ENCODE measurements at places on chromosomes 13 and 19.

GRCh38 chr19:13155472-13156359 lies 5.5 kb downstream of the IER2 start:
- peak; percentile 86 for DNase-seq

DNA sequence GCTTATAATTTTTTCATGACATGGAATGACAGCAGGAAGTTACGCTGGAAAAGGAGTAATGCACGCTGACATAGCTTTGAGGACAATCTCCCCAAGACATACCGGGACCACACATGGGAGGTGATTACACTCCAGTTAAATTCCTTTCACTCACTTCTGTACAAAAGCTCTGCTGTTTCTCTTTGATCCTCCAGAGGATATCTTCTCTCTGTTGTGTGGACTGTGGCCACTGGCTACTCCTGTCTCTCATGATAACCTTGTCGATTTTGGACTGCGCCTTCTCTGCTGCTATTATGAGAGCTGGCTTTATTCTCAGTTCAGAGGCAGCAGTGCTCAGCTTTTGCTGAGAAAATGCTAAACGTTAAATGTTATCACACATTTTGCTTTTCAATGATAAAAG lies 464.6 kb downstream of the FGF9 start:
- DNase-seq, result peak; percentile 61

DNA sequence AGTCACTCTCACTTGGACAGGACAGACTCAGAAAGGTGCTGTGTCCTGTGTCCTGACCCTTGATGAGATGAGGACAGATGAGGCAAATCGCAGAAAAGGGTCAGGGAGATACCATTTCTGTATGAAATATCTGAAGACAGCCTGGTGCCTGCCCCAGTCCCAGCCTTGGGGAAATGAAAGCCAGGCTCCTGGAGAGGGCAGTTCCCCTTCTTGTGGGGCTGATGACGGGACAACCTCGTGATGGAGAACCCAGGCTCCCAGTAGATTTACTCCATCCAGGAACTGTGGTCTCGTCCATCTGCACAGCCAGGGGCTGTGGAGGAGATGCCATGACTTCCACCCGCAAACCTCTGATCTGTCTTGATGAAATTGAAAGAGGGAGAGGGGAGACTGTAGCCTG lies 13.8 kb downstream of the LILRB1 start:
- DNase-seq, result no peak

GRCh38 chr19:33860312-33861090 lies 63.8 kb downstream of the KCTD15 start:
- no peak for DNase-seq

DNA sequence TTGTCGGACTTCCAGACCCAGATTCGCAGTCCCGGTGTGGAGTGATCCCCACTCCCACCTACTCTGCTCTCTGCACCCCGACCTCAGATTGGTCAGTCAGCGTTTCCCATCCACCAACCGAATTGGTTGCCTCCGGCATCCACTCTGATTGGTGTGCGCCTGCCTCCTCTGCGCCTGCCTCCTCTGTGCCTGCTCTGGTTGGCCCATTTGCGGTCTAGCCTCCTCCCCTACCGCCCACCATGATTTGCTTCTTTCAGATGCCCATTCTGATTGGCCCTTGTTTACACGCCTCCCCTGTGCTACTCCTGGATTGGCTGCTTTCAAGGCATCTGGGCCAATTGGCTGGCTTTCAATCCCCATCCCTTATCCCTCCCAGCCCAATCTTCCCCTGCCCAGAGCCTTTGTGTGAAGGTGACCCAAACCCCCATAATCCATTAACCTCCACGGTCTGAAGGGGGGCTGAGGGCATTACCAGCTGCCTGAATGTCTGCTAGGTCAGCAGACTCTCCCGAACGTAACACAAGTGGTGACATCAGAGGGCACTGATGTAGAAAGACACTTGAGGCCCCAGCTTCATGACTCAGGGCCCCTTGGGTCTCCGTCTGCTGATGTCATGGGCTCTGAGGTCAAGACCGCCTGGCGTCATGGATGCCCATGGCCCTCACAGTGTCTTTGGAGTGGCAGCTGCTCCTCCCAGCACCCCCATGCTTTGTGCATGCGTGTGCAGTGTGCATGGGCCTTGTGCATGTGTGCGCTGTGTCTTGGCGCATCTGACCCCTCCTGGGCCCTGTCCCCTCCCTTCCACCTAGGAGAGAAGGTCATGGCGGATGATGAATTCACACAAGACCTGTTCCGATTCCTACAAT lies 80.4 kb downstream of the MAP4K1 start:
- DNase-seq, result no peak

GRCh38 chr13:33963895-33964294 lies 145.9 kb downstream of the RFC3 start:
- DNase-seq, result no peak

DNA sequence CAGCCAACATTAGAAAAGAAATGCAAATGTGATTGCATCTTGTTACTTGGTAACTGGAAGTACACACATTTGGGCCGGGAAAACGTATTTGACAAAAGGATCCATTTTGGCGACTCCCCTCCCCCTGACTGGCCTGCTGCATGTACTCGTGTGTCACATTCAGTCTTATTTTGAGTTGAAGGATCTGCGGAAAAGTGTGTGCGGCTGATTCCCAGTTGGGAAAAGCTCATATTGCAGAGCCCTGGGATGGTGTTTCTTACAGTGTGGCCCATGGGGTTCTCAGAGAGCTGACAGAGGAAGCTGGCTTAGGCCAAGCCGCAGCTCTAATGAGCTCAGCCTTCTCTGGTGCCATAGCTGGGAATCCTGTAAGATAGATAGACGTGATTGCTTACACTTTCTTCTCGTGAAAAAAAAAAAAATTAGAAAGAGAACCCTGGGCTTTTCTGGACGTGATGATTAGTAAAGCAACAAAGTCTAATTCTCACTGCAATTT lies 170.3 kb upstream of the ARGLU1 start:
- no peak for DNase-seq

- no peak for DNase-seq
Measured at GRCh38 chr13:110648848-110649421, 33.6 kb downstream of the NAXD start.

- peak; percentile 61 for DNase-seq
Measured at GRCh38 chr19:48543121-48543710, 8.8 kb upstream of the SULT2B1 start.

DNA sequence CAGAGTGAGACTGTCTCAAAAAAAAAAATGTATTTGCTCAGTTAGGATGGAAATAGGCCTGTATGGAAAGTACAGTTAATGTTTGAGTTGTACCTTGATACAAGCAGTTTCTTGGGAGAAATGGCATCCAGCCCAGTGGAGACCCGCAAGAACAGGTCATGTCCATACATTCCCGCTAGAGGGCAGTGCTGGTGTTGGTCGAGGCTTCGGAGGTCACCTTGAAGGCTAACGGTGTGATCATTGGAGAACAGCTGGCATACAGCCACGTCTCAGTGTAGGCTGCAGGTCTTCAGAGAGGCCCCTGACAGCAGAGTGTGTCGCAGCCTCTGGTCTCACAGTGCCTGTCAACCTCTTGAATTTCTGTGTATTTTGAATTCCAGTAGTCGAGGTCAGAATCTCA lies 7.5 kb downstream of the ZNF610 start:
- DNase-seq, result peak; percentile 40

- no peak for DNase-seq
Measured at GRCh38 chr13:21434588-21434987, 24.5 kb downstream of the ZDHHC20 start.

GRCh38 chr19:12946092-12946721 lies 545 bp downstream of the RAD23A start:
- DNase-seq, result peak; percentile 84

GRCh38 chr13:20869540-20869939 lies 33.0 kb downstream of the XPO4 start:
- DNase-seq, result no peak

DNA sequence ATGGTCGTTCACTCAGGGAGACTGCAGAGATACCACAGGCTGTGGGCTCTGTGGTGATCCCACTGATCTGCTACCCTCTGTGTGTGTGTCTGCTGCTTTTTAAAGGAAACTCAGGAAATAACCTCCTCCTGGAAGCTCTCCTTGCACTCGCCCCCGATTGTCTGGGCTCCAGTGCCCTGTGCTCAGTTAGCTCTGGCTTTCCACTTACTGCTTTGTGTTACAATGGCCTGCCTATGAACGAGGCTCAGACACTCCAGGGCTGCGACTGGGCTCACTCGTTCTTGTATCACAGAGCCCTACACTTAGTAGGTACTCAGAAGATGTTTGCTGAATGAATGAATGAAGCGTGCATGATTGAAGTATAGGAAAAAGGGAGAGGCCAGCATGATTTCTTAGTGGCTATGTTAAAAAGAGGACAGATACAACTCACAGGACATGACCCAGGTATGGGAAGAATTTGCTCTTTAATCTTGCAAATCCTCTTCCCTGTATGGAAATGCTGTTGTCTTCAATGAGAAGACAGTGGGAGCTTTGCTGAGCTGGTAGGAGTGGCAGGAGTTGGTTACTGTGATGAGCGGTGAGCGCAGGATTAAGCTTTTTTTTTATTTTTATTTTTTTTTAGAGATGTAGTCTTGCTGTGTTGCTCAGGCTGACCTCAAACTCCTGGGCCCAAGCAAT lies 26.4 kb downstream of the B3GLCT start:
- no peak for DNase-seq

GRCh38 chr19:49876422-49877019 lies 634 bp downstream of the AKT1S1 start:
- DNase-seq, result peak; percentile 98

- no peak for DNase-seq
Measured at GRCh38 chr19:19595171-19595701, 23.3 kb downstream of the PBX4 start.

- DNase-seq, result no peak
Measured at GRCh38 chr13:98913741-98914140, 64.1 kb downstream of the DOCK9 start.

DNA sequence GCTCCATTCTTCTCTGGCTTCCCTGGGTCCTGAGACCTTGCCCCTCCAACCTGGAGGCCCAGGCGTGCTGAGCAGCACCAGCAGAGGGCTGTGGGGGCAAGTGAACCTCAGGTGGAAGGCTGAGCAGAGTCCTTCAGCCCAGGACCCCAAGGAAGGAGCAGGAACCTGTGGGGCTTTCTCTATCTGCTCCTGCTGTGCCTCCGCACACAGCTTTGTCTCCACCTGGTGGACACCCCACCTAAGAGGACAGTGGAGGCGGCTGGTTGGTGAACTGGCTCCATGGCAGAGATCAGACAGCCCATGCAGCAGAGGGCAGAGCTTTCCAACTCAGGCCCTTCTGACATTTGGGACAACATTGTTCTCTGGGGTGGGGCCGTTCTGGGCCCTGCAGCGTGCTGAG lies 19.7 kb downstream of the ZFR2 start:
- peak; percentile 46 for DNase-seq

- no peak for DNase-seq
Measured at GRCh38 chr13:24293746-24294145, 15.6 kb upstream of the C1QTNF9 start.

GRCh38 chr19:36072081-36072480 lies 17.4 kb downstream of the WDR62 start:
- no peak for DNase-seq

GRCh38 chr19:44958090-44958489 lies 2.9 kb downstream of the CLPTM1 start:
- DNase-seq, result no peak

DNA sequence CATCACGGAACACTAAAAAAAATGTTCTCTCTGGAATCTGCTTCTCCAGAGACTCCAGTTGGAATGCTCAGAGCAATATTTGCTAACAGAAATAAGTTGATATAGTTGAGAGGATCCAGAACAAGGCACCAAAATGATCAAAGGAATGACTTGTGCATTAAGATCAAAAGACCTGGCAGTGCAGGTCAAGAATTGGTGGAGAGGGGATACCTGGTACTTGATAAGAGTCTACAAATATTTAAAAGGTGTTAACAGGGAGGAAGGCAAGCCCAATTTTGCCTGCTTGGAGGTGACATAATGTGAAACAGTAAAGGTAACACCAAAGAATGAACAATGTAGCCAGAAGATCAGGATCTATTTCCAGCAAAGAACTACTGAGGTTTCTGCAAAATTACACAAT lies 20.0 kb upstream of the TNFRSF19 start:
- no peak for DNase-seq

DNA sequence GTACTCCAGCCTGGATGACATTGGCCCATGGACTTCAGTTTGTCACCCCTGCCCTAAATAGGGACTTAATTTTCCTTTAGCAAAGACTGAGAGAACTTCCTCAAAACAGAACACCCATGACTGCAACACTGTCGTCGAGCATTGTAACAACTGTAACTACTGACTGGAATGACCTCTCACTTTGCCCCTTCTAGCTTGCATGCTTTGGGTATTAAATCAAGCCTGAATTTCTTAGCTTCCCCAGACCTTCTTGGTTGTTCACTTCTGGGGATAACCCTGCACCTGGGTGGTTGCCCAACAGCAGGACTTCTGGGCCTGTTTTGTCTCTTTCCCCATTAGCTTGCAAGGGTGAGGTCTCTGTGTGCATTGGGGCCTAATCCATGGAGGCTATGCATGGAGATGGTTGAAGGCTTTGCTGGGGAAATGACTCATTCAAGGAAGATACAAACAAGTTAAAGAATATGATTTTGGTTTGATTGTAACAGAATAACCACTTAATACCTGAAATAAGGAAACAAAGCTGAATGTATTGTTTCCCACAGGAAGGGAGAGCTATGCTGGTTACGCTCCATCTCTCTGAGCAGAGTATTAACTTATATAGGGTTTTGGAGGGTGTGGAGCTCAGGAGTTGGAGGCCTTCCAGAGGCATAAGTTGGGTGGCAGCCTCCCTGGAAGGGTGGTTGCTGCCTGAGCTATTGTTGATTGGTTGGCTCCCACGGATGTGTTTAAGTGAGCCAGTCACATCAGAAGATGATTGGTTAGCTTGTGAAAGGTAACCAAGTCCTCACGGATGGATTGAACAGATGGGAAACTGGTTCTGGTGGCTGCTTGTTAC lies 34.7 kb upstream of the UBAC2 start:
- DNase-seq, result no peak

- no peak for DNase-seq
Measured at GRCh38 chr13:46207828-46208227, 3.9 kb upstream of the LRRC63 start.

DNA sequence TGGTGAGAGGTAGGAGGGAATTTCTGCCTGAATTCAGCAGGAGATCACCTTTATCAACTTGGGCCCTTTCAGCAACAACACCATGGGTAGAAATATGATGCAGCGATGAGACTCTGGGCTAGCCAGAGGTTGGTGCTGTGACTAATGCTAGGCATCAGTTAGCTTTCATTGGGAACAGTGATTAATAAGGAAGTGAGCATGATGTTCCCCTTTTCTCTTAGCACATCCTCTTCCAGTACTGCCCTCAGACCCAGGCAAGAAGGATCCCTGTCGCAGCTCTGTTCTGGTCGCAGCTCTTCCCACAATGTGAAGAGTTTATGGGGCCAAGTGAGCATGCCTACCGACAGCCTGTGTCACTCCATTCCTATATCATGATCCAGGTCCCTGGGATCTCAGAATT lies 100.5 kb downstream of the FLT1 start:
- no peak for DNase-seq

DNA sequence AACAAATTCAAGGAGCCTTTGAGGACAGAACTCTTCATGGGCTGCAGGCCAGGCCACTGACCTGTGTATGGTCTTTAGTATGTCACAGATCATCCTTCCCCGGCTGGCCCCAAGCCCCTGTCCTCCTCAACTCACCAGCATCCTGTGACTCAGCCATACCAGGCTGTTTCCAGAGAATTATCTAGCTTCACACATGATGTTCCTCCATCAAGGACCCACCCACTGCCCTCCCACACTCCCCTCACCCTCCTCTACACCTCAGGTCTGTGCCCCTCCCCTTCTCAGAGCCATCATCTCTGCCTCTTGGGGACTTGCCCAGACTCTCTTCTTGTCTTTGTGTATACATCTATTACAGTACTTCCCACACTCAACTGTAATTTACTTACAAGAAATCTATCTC lies 14.7 kb downstream of the DCT start:
- no peak for DNase-seq

GRCh38 chr19:3389876-3390371 lies 23.5 kb downstream of the NFIC start:
- no peak for DNase-seq

Measured in Caco-2 (cell line).